ENCODE measurements at places on chromosomes 1 and 21.

DNA sequence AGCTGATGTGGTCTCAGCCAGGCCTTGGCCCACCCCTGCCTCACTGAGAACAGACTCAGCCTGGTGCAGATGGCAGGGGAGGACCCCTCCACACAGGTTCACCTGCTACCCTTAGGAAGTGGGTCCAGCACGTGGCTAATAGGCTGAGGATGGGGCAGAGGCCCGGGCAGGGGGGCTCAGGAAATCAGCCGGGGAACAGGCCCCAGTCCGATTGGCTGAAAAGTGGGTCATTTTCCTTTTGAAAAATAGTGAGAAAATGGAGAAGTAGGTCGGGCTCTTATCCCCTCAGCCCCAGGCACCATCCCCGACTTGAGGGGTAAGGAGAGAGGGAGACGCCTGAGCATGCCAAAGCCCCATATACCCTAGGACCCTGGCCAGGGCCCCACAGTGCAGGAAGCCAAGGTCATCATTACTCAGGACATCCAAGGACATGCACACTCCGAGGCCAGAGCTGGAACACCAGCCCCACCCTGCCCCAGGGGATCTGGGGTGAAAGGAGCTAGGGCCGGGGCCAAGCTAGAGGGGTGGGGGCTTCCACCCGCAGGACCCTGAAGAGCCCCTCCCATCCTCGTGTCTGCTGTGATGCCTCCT, 11.0 kb downstream of the DLGAP3 start:
- no peak for DNase-seq

- DNase-seq, result no peak
These were observed 137.3 kb downstream of the PGBD5 start for GRCh38 chr1:230288641-230289349.

DNA sequence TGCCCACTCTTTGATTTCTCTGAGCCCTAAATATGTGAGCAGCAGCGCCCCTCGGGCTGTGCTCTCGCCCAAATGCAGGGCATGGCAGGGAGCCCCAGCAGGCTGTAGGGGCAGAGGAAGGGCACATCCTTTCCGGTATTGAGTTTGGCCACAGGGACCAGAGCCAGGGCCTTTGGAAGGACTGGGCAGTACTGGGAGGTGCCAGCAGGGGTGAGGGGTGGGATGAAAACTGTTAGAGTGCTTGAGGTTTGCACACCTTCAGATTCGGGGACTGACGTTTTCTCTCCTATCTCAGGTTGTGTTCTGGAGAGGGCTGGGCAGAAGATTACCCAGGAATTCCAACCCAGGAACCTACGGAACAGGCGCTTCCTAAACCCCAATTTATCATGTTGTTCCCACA, 2.2 kb upstream of the ATP1A2 start:
- DNase-seq, result no peak

- DNase-seq, result no peak
These were observed 943 bp upstream of the KIAA0040 start for GRCh38 chr1:175193527-175193910.

DNA sequence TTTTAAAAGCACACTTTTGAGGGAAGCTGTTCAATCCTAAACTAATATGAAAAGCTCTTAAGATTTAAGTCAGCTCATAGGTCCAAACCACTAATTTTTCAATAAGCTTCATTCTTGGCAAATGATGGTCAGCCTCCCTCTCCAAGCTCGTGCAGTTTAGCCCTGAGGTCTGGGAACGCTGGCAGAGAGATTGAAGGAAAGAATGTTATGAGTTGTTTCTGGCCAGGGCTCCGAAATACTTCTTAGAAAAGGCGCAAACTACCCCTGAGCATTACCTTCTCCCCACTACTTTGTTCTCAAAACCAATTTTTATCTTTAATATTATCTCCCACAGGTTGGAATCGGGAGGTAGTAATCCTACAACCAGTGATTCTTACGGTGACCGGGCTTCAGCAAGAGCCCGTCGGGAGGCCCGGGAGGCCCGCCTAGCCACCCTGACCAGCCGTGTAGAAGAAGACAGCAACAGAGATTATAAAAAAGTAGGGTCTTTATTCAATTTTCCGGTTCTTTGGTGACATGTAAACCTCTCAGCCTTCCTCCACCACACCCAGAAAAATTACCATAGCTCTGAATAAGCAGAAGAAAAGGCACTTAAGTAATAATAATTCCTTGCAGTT, 147.7 kb downstream of the SYT2 start:
- DNase-seq, result no peak

DNA sequence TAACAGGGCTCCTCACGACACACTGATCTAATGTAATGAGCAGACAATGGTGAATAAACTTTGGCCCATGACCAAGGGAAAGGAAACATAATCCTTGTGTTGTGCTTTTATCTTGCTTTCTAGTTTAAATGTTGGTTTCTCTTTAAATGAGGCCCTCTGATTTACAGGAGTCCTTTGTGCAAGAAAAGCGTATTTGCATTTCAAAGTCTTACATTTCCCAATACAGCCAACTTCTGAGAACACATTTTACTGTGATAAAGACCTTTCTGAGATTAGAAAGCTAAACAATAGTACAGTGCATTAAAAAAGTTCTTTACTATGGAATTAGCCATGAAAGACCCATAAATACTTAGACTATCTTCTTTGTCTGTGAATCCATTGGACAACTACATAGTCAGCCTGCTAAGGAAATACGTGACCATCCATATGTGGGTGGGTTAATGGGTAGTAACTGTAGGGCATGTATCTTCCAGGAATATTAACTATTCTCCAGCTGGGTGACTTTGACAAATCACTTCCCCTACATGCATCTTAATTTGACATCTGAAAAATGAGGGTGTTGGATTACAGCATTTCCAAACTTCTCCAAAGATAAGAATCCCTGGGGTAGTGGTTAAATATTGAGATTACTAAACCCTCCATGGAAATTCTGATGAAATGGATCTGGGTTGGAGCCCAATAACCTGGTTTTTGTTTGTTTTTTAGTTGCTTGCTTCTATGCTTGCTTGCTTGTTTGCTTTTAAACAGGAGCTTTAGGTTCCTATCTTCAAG, 50.3 kb upstream of the USP1 start:
- no peak for DNase-seq

DNA sequence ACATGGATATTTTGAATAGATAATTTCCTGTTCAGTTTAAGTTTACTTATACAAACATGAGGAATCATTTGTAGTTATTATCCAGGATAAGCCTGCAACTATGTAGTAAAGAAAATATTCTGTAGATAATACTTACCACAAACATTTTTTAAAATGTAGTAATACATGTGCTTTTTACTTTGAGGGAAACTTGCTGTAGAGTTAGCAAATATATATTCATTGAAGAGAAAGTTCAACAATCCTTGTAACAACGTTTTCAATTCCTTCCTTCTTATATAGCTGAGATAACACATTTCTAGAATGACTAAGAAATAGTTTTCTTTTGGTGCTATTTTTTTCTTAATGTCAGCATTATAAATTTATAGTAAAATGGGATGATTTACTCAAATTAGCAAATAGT, 664.6 kb upstream of the ADAMTS5 start:
- DNase-seq, result no peak

DNA sequence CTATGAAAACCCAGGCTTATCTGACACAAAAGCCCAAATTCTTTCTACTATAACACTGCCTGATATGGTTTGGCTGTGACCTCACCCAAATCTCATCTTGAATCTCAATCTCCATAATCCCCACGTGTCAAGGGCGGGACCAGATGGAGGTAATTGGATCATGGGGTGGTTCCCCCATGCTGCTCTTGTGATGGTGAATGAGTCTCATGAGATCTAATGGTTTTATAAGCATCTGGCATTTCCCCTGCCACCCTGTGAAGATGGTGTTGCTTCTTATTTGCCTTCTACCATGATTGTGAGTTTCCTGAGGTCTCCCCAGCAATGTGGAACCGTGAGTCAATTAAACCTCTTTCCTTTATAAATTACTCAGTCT, 123.3 kb upstream of the USP24 start:
- no peak for DNase-seq
